ENCODE measurements at places on chromosomes 5 and 9. TPM values are rescaled to one million over a fixed set of nuclear protein-coding genes. Genes with fewer than 3 reads are reported as not detected.

- DNase-seq = no peak
Observed at GRCh38 chr5:177303925-177304391, 359 bp downstream of the PRELID1 start.

DNA sequence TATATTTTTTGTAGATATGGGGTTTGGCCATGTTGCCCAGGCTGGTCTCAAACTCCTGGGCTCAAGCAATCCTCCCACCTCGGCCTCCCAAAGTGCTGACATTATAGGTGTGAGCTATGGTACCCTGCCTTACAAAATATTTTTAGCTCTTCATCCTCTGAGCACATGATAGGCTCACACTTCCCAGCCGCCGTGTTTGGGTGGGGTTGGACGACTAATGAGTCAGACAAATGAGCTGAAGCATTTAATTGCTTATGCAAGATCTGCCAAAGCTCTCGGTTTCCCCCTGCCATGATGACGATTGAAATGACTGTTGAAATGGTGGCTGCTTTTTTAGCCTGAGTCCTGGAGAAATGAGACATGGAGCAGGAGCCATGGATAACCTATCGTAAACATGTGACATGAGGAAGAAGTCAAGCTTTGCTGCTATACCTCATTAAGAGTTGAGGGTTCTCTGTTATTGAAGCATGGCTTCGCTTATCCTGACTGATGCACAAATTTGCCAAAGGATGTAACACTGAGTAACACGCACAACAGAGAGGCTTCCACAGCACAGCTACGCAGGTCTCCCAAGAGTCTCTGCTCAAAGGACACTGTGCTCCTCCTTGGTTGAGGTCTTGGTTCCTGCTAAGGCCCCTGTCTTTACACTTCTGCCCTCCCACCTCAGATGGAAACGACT lies 48.2 kb upstream of the GFPT2 start:
- no peak for DNase-seq

The GBGT1 gene
- 8.1 TPM for total RNA-seq

DNA sequence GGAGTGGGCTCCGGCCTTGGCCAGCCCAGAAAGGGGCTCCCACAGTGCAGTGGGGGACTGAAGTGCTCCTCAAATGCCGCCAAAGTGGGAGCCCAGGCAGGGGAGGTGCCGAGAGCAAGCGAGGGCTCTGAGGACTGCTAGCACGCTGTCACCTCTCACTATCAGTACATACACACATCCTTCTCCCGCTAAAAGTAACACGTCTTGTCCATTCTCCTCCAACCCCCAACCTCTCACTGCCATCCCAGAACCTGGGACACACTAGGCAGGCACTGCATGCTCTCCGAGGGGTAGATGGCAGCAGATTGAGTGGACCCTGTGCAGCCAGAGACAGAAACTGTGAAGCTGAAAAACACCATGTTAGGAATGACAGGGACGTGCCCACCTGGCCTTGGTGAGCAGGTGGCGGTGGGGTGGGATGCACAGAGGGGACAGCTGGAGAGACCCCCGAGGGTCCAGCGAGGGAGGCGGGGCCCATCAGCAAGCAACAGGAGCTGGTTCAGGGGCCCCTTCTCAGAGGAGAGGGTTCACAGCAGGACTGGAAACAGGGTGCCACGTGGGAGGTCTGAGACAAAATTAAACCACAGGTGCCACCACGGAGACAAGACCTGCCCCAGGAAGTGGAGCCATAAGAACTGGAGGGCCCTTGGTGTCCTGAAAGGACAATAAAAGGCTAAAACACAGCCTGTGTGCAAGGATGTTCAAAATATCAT lies 16.9 kb downstream of the SEMA4D start:
- no peak for DNase-seq

DNA sequence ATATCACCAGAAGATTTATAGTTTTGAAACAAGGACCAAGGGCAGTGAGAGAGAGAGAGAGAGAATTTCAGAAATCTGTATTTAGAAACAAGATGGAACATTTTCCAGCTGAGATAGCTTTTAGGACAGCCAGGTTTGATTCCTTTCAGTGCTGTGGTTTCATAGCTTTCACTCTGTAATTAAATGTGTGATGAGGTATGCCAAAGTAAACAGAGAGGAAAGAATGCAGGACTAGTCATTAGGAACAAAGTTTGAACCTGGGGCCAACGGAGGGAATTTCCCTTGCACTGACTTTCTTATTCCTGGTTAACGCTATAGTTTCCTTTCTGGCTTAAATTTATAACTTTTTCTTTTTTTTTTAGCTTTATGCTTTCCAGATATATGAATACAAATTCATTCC lies 10.0 kb upstream of the CCL28 start:
- DNase-seq = no peak

The RNF183 gene
- total RNA-seq = not detected

Measured in chondrocyte (in vitro differentiated cells).